ENCODE measurements at places on chromosomes 16 and 17. TPM values are rescaled to one million over a fixed set of nuclear protein-coding genes. Genes with fewer than 3 reads are reported as not detected.

GRCh38 chr16:82623241-82623640, 3.5 kb upstream of the CDH13 start:
- no peak overlapping the region for H3K4me3 ChIP-seq
- no peaks in the 10 kb centered on the region for H3K4me1 ChIP-seq
- DNase-seq = no peak
- peaks cover 3% of the 10 kb centered on the region for H3K27me3 ChIP-seq

GRCh38 chr16:80862160-80862705, 57.8 kb upstream of the CDYL2 start:
- no peak overlapping the region for H3K4me3 ChIP-seq
- H3K4me1 ChIP-seq = no peaks in the 10 kb centered on the region
- H3K27ac ChIP-seq = no peak overlapping the region
- H3K27me3 ChIP-seq = no peaks in the 10 kb centered on the region

GRCh38 chr17:20206591-20206990, 197.4 kb downstream of the SPECC1 start:
- H3K27me3 ChIP-seq = no peaks in the 10 kb centered on the region
- no peak overlapping the region for H3K27ac ChIP-seq
- no peak for DNase-seq
- no peaks in the 10 kb centered on the region for H3K4me1 ChIP-seq
- H3K36me3 ChIP-seq = no peaks in the 10 kb centered on the region
- H3K4me3 ChIP-seq = no peak overlapping the region

GRCh38 chr17:4136373-4136772, 6.5 kb downstream of the ZZEF1 start:
- DNase-seq = no peak
- no peaks in the 10 kb centered on the region for H3K27me3 ChIP-seq
- H3K36me3 ChIP-seq = peaks cover 2% of the 10 kb centered on the region
- no peak overlapping the region for H3K4me3 ChIP-seq
- no peak overlapping the region for H3K27ac ChIP-seq
- peaks cover 5% of the 10 kb centered on the region for H3K4me1 ChIP-seq

ZSCAN10 gene
- total RNA-seq = not detected

TBX6 gene
- total RNA-seq = 0.62 TPM

PRSS21 gene
- not detected for total RNA-seq

CSH1 gene
- not detected for total RNA-seq

TMEM238L gene
- not detected for total RNA-seq

MEOX1 gene
- total RNA-seq = not detected

KRT13 gene
- total RNA-seq = 1.6 TPM

TBC1D3H gene
- total RNA-seq = not detected
